ENCODE measurements at places on chromosomes 7 and 10.

DNA sequence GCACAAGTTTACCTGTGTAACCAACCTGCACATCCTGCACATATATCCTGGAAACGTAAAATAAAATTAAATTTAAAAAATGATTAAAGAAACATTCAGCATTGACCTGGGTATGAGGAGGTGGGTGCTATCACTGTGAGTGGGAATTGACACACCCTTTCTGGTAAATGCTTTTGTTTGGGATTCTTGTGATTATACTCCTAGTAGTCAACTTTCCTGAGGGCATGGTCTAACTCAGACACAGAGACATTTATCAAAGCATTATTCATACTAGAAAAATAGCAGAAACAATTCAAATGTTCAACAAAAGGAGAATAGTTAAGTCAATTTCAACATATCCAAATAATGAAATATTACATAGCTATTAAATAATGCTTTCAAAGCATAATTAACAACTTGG lies 44.2 kb downstream of the CNNM2 start:
- no peak for DNase-seq

DNA sequence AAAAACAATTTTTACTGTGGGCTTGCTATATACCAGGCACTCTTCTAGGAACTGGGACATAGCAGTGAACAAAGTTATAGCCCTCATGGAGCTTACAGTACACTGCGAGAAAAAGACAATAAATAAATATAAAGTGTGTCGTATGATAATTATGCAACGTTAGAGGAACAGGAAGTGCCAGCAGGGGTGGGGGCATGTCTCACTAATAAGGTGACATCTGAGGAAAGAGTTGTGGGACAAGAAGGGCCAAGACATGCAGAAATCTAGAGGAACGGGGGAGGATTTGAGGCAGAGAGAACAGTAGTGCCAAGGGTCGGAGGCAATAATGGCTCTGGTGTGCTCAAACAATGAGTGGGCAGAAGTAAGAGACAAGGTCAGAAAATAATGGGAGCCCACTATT lies 52.8 kb downstream of the LMBR1 start:
- no peak for DNase-seq

- DNase-seq, result no peak
Observed at GRCh38 chr10:71397296-71398212, 834 bp downstream of the CDH23 start.

GRCh38 chr7:97024209-97025129 lies at the start of gene DLX5:
DLX5 (minus strand) TSS chr7:97024831; CDS start chr7:97024623, 208 bp downstream.
- DNase-seq, result no peak

DNA sequence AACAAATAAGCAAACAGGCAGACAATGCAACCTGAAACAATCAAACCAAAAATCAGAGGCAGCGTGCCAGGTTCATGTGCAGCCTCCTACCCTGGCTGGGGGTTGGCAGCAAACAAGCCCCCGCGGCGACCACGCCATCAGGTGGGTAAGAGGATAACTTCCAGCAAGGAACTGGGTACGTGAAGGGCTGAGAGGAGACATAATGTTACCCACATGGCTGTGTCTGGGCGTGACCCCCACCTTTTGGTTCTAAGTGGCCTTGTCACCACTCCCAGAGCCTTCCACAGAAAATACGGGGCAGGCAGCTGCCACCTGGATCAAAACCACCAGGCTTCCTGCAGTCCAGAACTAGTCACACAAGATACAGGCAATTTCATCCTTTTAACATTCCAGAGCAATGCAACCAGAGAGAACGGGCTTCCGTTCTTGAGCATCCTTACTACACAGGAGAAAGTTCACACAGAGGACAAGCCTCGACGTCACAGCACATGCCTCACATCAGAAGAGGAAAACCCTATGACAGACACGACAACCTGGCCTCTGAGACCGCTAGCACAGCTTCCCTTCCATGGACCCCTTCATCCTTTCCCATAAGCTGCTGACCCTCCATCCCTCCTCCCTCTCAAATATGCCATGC lies 171.0 kb downstream of the GRID1 start:
- no peak for DNase-seq

GRCh38 chr10:47198221-47198620 lies 101.8 kb upstream of the GDF10 start:
- no peak for DNase-seq

DNA sequence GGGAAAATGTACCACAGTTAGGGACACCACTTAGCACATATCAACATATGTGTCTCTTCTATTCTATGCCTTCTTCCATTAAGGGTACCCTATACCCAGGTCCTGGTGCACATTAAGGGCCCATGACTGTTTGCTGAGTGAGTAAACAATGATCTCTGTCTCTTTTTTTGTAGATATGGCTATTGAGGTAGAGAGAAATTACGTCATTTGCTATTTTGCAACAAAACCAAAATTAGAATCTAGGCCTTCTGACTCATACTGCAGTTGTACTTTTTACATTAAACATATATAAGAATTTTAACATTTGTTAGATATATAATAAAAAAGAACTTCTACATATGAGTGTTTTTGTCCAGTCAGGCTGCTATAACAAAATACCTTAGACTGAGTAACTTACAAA lies 683.2 kb upstream of the LRRN3 start:
- no peak for DNase-seq

- no peak for DNase-seq
Observed at GRCh38 chr7:28102797-28103196, 77.8 kb downstream of the JAZF1 start.

- no peak for DNase-seq
Observed at GRCh38 chr7:30145426-30145970, 10.7 kb downstream of the MTURN start.

DNA sequence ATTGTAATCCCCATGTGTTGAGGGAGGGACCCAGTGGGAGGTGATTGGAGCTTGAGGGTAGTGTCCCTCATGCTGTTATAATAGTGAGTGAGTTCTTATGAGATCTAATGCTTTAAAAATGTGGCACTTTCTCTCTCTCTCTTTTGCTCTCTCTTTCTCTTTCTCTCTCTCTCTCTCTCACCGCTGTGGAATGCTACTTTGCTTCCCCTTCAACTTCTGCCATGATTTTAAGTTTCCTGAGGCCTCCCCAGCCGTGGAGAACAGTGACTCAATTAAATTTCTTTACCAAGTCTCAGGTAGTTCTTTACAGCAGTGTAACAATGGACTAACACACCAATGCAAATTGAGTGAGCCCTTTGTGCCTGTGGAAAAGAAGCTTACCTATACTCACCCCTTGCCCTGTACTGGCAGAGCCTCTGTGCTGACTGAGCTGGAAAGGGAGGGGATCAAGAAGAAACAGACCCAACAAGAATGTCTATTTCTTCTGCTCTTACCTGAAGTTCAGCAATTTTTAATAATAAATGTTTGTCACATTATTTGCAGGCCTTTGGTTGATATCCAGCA lies 642.5 kb upstream of the KCND2 start:
- no peak for DNase-seq

DNA sequence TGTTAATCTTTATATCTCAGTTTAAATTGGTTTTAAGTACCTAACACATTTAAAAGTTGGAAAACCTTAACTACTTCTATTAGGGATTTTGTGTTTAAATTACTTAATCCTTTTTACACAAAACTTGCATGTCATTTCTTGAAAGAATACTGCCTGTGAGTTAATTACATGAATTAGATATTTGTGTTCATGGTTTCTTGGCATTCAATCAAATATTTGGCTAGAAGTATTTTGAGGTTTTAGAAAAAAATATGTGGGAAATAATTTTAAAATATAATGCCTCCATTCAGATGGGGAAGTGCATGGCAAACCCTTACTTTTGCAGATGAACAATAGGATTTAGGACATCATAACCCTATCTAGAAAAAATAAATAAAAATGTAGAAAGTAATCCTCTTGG lies 186.5 kb upstream of the SEMA3E start:
- DNase-seq, result no peak

DNA sequence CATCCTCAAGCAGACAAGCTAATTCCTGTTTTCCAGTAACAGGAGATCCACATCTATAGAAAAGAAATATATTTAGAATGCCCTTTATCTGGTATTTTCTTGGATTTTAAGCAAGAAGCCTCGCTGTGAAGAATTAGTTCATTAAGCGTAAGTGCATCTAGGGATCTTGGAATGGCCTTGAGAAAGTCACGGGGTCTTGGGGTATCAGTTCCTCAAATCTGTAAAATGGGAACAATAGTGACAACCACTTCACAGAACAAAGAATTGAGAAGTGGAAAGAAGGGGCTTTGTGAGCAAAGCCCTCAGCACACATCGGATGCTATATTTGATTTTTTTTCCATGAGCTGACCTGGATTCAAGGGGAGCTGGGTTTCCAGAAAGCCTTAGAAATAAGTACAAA lies 32.3 kb upstream of the WDFY4 start:
- no peak for DNase-seq

DNA sequence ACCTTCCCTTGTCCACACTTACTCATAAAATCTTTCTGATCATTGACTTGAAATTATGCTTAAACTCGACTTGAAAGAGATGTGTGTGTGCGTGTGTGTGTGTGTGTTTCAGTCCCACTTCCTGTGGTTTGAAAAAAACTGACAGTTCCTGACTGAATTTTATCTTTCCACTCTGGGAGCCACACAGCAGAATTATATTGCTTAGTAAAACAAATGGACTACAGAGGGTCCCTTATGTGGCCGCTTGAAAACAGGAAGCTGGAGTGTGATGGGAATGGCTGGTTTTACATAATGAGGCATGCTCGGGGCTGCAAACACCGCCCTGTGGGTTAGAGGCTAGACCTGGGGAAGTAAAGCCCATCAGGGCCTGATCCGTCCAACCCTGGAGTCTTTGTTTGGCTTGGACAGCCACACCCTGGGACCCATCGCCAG lies 54.8 kb downstream of the LYZL1 start:
- no peak for DNase-seq

DNA sequence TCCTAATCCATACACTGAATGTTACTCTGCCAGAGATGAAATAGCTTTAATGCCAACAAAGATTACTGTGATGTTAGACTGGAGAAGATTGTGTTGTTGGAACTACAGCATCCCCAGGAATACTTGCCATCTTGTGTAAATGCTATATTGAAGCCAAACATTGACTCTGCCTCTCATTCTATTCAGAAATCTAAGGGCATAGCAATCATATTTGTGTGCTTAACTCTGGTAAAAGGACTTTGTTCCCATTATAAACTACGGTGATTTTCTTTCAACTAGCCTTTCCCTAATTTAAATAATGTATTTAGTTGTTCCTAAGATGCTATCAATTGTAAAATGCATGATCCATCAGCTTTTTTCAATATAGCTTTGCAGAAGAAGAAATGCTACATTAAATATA lies 498.4 kb upstream of the LRRN3 start:
- no peak for DNase-seq

- DNase-seq, result peak; percentile 63
Observed at GRCh38 chr10:100370714-100371481, 23.9 kb downstream of the SCD start.

DNA sequence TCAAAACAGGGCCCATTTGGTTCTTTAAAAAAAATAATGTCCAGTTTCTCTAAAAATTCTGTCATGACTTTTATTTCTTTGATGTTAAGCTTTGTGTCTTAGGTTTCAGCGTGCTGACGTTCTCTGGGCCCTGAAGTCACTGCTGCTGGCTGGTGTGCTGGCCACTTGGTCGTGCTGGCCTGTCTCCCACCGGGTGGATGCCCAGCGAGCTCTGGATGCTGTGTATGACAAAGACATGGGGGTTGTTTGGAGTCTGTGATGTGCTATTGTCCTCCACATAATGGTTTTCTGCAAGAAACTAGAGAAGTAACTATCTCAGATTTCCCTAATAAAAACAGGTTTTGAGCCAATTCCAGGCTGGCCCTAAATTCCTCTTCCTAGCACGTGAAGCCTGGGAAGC lies 9.5 kb upstream of the IDI2 start:
- no peak for DNase-seq

DNA sequence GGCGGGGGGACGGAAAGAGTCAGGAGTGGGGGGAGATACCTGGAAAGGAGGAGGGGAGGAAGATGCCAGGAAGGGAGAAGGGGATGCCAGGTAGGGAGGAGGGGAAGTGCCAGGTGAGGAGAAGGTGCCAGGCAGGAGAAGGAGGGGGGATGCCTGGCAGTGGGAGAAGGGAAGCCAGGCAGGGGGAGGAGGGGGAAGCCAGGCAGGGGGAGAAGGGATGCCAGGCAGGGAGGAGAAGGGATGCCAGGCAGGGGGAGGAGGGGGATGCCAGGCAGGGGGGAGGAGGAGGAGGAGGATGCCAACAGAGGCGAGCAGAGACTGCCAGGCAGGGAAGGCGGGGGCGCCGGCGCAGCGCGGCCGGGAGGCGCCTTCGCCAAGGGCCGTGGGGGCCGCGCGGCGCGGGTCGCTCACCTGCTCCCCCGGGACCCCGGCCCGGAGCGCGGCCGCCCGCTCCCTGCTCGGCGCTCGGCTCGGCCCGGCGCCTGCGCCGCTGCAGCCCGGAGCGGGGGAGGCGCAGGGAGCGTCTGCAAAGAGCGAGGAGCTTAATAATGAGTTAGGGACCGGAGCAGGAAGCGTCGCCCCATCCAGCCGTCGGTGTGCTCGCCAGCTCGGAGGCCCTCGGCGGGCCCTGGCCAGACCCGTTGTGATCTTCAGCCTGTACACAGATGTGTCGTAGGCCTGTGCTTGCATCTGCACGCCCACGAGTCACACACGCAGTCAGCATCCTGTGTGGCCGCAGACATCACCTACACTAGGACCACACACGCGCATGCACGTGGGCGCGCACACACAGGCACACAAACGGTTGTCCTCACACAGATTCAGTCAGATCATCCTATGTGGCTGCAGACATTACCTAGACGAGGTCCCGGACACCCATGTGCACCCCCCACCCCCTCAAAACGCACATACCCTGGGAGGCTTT lies 28.4 kb upstream of the SMARCD3 start:
- peak; percentile 33 for DNase-seq

GRCh38 chr10:3786295-3787015 lies 1.4 kb upstream of the KLF6 start:
- no peak for DNase-seq

- no peak for DNase-seq
Observed at GRCh38 chr10:90718182-90718581, 139.7 kb downstream of the HTR7 start.

- DNase-seq, result no peak
Observed at GRCh38 chr10:20455774-20456173, 441.3 kb downstream of the NEBL start.
